ENCODE measurements at places on chromosomes 6 and 20.

- DNase-seq: no peak
These were observed 636.9 kb downstream of the MMUT start for GRCh38 chr6:48826152-48826515.

DNA sequence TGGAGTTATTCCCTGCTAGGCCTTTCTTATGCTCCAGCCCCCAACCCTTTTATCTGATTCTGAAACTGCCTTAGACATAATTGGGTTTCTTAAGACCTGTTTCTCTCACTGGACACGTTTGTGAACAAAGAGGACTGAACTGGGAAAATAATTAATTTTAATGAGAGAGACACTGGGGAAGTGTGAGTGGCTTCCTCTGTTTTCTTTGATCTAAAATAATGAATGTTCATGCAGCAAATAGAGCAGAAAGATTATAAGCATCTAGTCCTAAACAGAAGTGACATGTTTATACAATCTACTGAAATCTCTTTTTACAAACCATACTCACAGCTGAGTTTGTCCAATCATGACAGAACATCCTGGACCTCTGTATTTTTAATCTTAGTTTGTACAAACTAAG is 157.6 kb downstream of the SH3BGRL2 start:
- no peak for DNase-seq

- no peak for DNase-seq
These were observed 166.2 kb downstream of the FRK start for GRCh38 chr6:115894426-115894992.

DNA sequence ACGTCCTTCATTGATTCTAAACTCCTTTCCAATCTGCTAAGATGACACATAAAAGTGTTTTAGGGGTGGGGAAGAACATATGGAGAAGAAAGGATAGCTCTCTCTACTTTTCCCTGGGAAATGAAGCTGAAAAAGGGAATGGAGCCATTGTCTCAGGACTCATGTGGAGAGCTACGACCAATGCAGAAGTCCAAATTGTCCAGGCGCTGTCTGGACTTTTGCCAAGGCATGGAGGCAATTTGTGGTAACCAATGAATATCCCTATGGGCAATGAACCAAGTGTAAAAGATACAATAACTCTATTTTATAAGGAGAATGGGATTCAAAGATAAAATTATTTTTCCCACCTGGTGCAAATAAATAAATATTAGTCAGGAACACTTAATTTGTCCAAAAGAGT is 16.1 kb downstream of the FBXL4 start:
- DNase-seq: no peak

- DNase-seq: no peak
These were observed 87.1 kb downstream of the CFAP61 start for GRCh38 chr20:20139403-20139802.

DNA sequence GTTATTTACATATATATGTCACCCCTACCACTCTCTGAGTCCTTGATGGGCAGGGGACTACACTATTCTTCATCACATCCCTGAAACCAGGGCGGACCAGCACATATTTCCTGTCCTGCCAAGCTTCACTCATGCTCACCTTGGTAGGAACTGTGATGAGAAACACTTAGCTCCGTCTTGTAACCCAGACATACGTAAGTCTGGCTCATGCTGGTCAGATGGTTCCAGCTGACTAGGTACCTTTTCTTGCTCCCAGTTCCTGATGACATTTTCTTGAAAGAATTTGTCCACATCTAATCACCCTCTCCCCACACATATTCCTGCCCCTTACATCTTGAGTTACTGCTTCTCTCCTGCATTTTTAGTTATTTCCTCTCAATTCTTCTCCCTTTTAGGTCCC is 122.2 kb upstream of the MYLIP start:
- no peak for DNase-seq

- no peak for DNase-seq
These were observed 554.5 kb upstream of the MAP3K7 start for GRCh38 chr6:91141346-91141745.

GRCh38 chr20:49608752-49609670 is 41.1 kb upstream of the PTGIS start:
- DNase-seq: peak; percentile 76

DNA sequence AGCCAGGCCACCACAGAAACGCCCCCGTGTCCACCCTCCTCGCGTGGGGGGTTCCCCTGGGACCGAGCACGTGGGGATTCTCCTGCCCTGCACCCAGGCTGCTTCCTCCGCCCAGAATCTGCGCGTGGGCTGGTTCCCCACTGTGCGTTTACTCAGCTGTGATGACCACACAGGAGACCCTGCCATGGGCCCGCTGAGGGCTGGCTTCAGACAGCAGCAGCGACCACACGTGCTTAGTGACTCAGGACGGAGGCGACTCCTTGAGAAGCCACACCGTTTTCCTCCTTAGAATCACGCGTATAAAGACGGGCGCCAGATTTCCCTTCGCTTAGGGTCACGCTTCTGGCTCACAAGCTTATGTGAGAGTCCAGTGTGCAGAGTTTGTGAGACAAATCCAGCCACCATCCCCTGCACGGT is 63.9 kb upstream of the PDE10A start:
- no peak for DNase-seq

GRCh38 chr20:54585217-54585616 is 109.8 kb downstream of the DOK5 start:
- DNase-seq: no peak

- DNase-seq: no peak
These were observed 15.1 kb downstream of the E2F3 start for GRCh38 chr6:20416567-20417345.

- no peak for DNase-seq
These were observed 127.9 kb upstream of the FOXO3 start for GRCh38 chr6:108432792-108433191.

DNA sequence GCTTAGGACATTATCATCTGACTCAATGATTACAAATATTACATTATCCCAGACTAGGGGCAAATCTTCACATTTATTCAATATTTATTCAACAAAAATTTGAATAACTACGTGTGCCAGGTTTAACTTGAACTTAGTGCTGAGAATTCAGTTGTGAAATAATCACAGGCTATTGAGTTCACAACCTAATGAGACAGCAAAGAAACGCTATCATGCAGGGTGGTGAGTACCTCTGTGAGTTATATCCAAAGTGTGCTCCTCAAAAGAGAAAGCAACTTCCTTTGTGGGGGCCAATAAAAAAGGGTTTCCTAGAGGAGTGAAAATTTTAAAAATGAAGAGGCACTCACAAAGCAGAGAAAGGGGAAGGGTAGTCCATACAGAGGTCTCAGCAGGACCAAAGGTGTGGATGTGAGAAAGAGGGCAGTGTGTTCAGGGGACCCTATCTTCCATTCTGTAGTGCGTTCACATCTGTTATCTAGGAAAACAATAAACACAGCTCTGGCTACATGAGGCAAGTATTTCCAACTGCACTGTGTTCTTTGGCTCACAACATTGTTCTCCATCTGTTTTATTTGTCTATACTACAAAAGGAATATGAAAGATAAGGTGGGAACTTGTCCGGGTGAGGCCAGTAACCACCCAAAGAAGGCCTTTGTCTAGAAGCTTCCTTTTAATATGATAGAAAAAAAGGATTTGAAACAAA is 155.4 kb upstream of the MARCKS start:
- no peak for DNase-seq

GRCh38 chr6:95544517-95545225 is 32.7 kb upstream of the MANEA start:
- DNase-seq: no peak

DNA sequence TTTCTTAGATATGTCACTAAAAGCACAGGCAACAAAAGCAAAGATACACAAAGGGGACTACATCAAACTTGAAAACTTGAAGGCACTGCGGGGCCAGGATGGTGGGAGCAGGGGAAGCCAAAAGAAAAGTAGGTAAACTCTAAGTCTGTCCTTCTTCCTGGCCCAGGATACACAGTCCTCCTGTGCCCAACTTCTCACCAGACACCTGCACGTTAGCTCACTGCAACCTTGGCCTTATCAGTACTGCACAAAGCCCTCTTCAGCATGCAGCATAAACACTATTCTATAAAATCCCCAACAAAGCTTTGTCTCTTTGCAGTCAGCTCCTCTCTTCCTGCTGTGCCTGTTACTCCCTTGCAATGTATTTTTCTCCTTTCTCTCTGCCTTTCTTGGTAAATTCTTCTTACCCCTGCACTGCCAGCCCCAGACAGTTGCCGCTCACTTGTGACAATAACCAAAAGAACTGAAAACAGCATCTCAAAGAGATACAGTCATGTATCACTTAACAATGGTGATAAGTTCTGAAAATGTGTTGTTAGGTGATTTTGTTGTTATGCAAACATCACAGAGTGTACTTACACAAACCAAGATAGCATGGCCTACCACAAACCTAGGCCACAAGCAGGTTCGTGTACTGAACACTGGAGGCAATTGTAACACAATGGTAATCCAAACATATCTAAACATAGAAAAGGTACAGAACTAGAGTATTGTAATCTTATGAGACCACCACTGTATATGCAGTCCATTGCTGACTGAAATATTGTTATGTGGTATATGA is 51.2 kb downstream of the NINL start:
- no peak for DNase-seq

- no peak for DNase-seq
These were observed 79.0 kb downstream of the SH3BGRL2 start for GRCh38 chr6:79710127-79710526.

DNA sequence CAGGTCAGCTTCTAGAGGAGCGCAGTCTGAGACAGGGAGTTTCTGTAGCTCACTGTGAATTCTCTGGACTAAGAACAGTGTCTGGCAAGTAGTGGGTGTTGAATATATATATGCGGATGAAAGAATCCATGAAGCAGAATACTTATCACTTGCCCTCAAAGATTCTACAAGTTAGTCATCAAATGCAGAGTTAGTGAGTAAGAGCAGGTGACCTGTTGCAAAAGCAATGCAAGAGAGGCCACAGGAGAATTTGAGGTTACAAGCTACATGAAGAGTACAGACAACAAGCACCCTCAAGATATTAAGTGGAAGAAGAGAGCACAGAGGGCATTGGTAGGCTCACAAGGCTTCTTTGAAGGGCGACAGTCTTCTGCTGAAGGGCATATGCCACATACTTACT is 103.4 kb upstream of the BTBD3 start:
- DNase-seq: no peak

DNA sequence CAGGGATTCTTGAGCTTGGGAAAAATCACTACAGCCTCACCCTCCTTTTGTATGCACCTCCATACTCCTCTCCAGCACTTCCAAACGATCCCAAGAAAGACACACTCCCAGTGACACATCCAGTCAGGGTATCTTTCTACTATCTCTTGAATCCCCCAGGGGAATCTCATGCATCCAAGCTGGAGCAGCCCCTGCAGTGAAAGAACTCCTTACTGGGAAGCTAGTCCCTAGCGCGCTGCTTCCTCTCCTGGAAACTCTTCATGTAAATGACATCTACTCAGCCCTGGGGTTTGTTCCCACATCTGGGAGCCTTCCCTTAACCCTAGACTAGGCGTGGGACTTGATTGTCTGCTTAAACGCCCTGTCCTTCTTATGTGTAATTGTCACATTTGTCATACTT is 329.1 kb upstream of the QKI start:
- DNase-seq: no peak

GRCh38 chr6:117169781-117170281 is 95.5 kb upstream of the VGLL2 start:
- DNase-seq: no peak

DNA sequence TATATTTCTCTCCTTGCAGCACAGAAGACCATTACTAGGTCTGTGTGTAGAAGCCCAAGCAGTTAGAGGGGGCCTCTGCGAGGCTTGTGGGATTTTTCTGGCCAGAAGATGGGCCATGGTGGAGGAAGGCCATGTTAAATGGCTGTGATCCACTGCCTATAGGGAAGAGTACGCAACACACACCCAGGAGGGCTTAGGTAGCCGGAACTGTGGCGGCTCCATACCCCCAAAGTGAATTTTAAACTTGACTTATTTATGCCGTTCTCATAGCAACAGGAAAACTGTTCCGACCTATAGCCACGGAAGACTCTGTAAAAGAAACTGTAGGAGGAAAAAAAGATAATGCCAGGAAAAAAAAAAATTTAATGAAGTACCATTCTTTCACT is 69.5 kb downstream of the SLX4IP start:
- DNase-seq: no peak

- DNase-seq: no peak
These were observed 3.7 kb upstream of the ESR1 start for GRCh38 chr6:151803743-151804142.

GRCh38 chr6:148440877-148441453 is 98.3 kb downstream of the SASH1 start:
- no peak for DNase-seq

- DNase-seq: peak; percentile 43
These were observed 53.4 kb downstream of the TRAF3IP2 start for GRCh38 chr6:111552241-111552744.

- DNase-seq: peak; percentile 28
These were observed 684 bp downstream of the ZNFX1 start for GRCh38 chr20:49276961-49277785.

- DNase-seq: no peak
These were observed 497.0 kb downstream of the BTBD3 start for GRCh38 chr20:12414446-12415274.

DNA sequence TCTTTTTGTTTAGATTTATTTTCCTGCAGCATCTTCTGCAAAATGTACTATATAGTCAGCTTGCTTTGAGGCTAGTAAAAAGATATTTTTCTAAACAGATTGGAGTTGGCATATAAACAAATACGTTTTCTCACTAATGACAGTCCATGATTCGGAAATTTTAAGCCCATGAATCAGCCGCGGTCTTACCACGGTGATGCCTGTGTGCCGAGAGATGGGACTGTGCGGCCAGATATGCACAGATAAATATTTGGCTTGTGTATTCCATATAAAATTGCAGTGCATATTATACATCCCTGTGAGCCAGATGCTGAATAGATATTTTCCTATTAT is 3.2 kb downstream of the FOXC1 start:
- no peak for DNase-seq

- DNase-seq: no peak
These were observed 44.1 kb upstream of the ID1 start for GRCh38 chr20:31560746-31561598.

GRCh38 chr6:128307671-128308070 is 212.7 kb downstream of the PTPRK start:
- DNase-seq: no peak

DNA sequence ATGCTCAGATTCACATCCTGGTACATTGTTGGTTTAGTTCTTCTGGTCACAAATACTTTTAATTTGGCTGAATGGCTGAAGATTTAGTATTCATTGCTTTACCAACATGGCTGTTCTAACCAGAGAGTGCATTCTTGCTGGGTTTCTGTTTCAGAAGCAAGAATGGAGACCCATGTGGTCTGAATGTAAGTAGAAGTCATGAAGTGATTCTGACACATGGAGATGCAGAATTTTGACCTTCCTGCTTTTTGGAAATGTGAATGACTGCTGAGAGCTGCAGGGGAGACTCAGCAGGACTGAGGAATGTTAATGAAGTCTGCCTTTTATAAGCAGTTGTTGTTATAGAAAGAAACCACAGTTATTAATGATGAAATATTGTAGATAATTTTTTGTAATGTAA is 576.1 kb upstream of the MARCKS start:
- DNase-seq: no peak

All from frontal cortex (tissue), 4 donors.